Fibroblast of lung (primary cell): ENCODE measurements at places on chromosomes 1 and 21. TPM values are rescaled to one million over a fixed set of nuclear protein-coding genes. Genes with fewer than 3 reads are reported as not detected.

The UBE2U gene
- not detected in 2 replicates for total RNA-seq

The CTSS gene
- total RNA-seq = 2.6 and 4.6 TPM in 2 replicates

The GPR61 gene
- total RNA-seq = 0.26 TPM in 1 of 2 replicates, not detected in the other

The ZC3H12A gene
- 6.7 and 7.8 TPM in 2 replicates for total RNA-seq

The FBLIM1 gene
- 17.3 and 27.7 TPM in 2 replicates for total RNA-seq

The ANXA9 gene
- under 0.01 and 0.33 TPM in 2 replicates for total RNA-seq

The RCAN3 gene
- total RNA-seq = 2.3 and 5.0 TPM in 2 replicates

The ERICH3 gene
- under 0.01 and 0.17 TPM in 2 replicates for total RNA-seq

The SHCBP1L gene
- 0.26 TPM in 1 of 2 replicates, not detected in the other for total RNA-seq

The ST6GALNAC5 gene
- total RNA-seq = 0.83 and 1.3 TPM in 2 replicates

The LAMC1 gene
- total RNA-seq = 408 and 477 TPM in 2 replicates

The THBS3 gene
- 36.8 and 38.3 TPM in 2 replicates for total RNA-seq

The GSTM5 gene
- 16.4 and 21.6 TPM in 2 replicates for total RNA-seq

The PIK3CD gene
- total RNA-seq = 4.6 and 6.4 TPM in 2 replicates
